ENCODE measurements at places on chromosomes 1 and 21.

DNA sequence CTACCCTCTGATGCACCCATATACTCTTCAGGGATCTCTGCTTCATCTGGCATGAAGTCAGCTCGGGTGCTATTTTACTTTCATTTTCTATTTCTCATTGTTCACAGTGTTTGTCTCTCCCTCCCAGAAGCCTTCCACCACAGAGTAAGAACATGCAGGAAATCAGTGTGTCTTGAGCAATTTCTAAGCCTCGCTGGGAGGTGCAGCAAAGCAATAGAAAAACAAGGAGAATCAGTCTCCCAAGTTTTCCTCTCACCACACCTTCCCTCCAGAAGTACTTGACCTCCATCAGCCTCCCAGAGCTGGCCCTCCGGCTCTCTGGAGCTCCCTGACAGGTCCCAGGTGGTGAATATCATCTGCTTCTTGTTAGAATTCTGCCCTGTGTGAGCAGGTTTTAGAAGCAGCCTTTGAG is 594.7 kb upstream of the CAMK1G start:
- no peak for DNase-seq

DNA sequence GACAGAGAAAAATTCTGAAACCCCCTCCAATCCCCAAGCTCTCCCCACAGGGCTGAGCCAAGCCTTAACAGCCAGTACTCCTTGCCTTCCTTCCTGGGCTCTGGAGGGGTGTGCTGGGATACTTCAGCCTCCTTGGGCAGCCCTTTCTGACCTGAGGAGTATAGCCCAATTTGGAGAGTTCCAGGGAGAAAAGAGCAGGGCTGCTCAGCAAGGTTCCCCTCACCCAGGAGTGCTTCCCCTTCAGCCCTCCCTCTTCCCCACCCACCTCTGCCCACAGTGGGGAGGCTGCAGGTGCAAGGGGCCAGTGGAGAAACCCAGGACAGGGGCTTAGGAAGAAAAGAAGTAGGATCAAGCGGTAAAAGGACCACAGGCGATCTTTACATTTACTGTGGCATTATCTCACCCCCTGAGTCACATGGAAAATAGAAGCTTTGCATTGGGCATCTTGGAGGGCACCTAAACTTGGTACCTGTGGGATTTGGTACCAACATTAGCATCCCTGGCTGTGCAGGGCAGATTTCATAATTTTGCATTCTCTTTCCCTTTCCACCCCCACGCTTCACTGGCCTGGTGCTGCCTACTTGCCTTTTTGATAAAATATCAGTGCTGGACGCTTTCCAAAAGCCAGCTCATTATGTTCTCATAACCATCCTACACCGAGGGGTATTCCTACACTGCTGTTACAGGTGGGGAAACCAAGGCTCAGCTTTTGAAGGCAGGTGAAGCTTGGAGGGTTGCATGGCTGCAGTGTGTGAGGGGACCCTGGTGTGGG is 2.8 kb upstream of the ADORA1 start:
- DNase-seq = no peak

- no peak for DNase-seq
These were observed 88.8 kb downstream of the TGFBR3 start for GRCh38 chr1:91797164-91797563.

GRCh38 chr1:185345913-185346720 is 29.1 kb upstream of the IVNS1ABP start:
- no peak for DNase-seq

- DNase-seq = no peak
These were observed 24.4 kb downstream of the TMCO4 start for GRCh38 chr1:19775317-19775716.

GRCh38 chr1:151523326-151523725 is 12.1 kb downstream of the CGN start:
- no peak for DNase-seq

GRCh38 chr1:118918940-118919259 is 69.2 kb downstream of the TBX15 start:
- DNase-seq = no peak

DNA sequence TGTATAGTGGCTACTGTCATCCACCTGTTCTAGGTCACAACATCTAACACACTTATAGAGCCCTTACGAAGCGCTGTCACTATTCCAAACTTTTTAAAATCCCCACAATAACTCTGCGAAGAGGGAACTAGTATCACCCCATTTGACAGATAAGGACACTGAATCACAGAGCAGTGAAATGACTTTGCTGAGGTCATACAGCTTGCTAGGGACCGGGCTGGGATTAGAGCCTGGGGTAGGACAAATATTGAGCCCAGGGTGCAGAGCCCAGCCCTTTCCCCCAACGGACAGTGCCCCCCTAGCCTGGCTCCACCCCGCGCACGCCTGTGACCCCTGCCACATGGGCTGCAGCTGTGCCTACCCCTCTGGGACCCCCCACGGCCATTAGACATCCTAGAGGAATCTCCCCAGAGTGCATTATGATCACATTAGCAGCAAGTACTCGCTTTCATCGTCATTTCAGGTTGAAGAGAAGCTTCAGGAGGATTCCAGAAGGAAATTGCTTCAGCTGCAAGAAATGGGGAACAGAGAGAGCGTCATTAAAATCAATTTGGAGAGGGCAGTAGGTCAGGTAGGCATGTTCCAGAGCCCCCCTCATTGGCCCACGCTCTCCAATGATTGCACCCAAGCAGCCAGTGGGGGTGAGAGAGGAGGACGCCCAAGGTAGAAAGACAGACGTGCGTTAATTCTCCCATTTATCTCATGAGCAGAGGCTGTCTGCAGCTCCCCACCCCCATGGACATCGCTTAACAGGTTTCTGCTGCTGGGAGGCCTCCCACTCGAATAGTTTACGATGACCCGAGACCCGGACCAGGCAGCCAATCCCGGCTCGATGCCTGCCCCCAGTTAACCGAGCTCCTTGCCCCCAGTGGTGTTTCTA is 77.2 kb downstream of the FHAD1 start:
- no peak for DNase-seq

DNA sequence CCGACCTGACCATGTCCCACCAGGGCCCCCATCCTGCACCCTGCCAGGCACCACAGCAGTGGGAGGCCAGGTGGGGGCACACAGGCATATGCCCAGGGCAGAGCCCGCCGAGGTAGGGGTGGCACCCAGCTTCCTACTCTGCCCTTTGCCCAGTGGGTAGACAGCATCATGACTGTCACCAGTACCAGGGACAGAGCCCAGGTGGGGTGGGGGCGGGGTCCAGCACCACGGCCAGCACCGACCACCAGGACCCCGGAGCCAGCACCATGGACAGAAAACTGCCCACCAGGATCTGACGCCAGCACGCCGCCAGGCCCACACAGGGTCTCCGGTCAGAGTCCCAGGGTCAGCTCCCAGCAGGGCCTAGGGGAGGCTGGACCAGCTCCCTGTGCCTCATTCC is 3.8 kb downstream of the TAS1R3 start:
- no peak for DNase-seq

GRCh38 chr1:234649432-234650081 is 39.6 kb upstream of the IRF2BP2 start:
- no peak for DNase-seq

- DNase-seq = no peak
These were observed 40.9 kb downstream of the MORN1 start for GRCh38 chr1:2350501-2350900.

DNA sequence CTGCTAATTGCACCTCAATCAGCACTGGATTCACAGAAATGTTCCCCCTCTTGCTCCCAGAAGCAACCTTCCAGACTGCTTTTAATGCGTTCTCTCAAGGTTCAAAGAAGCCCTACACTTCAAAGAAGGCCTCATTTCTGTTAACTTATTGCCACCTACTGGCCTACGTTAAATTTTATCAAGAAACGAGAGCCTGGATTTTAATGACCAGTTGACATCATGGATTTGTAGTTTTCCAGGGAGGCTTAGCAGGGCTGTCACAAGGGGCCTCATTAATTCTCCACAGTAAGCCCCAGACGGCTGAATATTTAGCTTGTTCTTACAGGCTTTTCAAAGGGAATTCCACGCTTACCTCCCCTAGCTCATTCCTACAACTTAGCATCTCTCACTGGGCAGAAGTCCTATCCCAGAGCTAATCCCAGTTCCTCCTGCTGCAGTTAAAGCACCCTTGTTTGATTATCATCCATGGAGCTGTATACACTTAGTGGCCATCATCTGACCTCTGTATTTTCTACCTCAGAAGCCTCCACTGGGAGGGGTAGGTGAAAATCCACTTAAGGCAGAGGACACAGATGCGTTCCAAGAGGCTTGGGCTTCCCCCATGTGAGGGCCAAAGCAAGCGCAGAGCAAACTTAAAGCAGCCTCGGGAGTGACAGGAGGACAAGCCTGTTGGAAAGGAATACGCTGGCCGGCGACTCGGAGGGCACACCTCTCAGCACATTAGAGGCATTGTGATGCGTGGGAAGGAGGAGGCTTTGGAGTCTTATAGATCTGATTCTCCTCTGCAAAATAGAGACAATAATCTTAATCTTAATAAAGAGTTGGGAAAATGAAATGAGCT is 32.2 kb upstream of the CYP4X1 start:
- DNase-seq = no peak

GRCh38 chr1:56185493-56185892 is 393.9 kb downstream of the PLPP3 start:
- DNase-seq = no peak

GRCh38 chr1:26164036-26164860 is 4.5 kb downstream of the C1orf232 start:
- DNase-seq = no peak

DNA sequence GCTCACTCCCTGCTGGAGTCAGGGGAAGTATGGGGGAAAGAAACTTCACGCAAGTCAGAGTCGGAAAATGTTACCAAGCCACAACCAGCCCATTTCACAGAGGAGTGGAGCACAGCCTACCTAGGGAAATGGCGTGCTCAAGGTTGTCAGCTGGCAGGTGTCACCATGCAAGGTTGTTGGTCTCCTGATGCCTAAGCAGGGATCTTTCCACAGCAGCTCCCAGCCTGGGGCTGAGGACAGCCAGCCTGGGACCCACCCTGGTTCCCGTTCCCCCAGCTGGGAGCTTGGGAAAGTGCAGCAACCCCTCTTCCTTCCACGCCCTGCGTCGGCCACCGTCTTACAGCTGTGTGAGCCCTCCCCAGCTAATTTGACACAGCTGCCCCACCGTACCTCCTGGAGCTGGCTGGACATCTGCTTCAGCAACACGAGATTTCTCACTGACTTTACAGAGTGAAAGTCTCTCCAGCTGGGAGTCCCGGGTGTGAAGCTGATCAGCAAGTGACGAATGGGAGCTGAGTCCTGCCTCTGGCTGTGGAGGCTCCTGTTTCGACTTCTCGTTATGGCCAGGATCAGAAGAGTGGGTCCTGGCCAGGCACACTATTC is 224.6 kb upstream of the RAB4A start:
- DNase-seq = no peak

GRCh38 chr1:239458144-239458500 is 71.8 kb downstream of the CHRM3 start:
- DNase-seq = no peak

DNA sequence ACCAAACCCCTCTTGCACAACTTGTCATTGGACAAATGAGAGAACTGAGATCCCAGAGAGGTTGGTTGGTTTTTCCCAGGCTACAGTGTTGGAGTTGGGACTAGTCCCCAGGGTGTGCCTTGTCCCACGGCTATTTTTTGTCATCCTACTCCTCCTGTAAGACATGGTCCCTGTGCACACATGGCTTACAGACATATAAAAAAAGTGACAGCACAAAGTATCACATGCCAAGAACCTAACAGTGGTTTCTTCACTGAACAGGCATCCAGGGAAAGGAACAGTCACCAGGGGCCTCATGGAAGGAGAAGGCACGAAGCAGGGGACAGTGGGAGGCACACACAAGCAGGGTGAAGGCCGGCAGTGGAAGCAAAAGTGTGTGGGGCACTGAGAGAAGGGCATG is 36.5 kb downstream of the SERBP1 start:
- no peak for DNase-seq

- no peak for DNase-seq
These were observed 12.4 kb downstream of the NUP133 start for GRCh38 chr1:229495782-229496181.

DNA sequence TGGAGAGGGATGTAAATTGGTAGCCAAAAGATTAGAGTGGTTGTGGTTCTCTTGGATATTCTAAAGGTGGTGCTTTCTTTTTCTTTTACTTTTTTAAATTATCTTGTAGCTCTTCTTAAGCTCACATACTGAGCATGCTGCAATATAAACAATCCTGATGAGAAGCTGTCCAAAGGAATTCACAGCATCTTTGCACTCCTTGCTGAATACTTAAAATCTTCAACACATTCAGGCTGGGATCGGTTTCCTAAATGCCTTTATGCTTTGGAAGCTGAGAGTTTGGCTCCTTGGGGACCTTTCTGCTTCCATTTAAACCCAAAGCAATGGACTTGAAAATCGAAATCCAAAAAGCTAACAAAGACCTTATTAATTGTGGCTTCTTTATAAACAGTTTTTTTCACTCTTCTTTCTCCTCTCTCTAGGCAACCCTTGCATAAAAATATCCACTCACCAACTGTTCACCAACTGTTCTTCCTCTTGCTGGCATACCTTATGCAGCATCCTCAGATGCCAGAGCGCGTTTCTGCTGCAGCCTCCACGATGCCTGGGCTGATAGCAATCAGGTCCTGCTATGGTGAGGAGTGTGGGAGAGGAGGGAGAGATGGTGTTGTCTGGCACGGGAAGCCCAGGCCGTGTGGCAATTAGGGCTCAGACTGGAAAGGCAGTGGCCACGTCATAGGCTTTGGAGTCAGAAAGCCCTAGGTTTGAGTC is 535.8 kb upstream of the DAB1 start:
- DNase-seq = no peak

DNA sequence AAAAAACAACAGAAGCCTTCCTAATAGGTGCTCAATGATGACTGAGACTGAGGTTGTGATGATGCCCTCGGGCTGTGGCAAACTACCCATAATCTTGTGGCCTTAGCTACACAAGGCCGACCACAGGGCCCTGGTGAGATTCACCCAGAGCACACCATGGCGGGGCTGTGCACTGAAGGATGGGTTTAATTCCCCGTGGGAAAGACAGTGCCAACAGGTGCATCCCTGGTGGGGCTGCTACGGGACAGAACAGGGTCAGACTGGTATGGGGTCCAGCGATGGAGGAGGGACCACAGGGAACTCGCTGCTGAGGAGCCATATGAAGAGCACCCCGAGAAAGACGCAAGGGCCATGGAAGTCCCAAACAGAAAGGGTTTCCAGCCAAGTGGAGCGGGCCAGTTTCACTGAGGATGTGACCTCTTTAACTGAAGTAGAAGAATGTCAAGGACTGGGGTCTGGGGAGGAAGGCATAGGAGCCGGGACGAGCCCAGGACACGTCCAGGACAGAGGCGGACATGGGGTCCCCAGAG is 21.3 kb downstream of the PRDM15 start:
- DNase-seq = no peak

Data from effector memory CD4-positive, alpha-beta T cell (primary cell).